Occipital lobe (tissue), 3 donors: ENCODE measurements at places on chromosomes 5 and 9.

GRCh38 chr9:127155314-127155960, 33.0 kb upstream of the ANGPTL2 start:
- no peak for DNase-seq

GRCh38 chr5:151082282-151082902, 1.6 kb upstream of the TNIP1 start:
- DNase-seq: no peak

DNA sequence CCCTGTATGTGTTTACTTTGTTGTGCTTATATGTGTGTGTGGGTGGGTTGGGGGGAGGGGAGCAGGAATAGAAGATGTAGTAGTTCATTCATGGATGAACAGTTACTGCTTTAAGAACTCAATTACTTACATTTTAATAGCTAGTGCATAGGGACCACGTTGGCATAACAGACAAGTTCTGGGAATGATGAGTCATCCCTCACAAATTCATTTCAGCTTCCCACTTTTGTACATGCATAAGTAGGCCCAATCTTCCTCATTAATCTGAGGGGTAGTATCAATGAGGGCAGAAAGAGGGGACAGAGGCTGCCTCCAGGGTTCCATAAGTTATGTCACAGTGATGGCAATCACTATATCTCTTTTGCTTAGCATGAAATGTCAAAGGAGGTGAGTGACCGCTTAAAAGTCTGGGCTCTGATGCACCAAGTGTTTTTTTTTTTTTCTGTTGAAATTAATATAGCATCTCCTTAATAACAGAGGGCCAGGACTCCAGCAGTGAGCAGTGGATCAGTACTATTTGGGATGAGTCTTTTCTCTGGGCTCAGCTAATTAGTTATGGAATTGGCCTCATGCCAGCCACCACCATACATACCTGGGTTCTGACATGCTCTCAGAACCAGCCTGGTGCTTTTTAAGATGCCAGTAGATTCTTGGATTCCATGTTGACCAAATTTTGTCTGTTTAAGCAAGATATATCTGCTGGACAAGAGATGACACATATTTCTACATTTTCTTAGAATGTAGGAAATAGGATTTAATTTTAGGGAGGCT, 37.1 kb downstream of the PRDM6 start:
- DNase-seq: no peak

- no peak for DNase-seq
Observed at GRCh38 chr5:115548683-115549082, 4.1 kb upstream of the FEM1C start.

- no peak for DNase-seq
Observed at GRCh38 chr9:133401588-133401987, 16.2 kb downstream of the REXO4 start.

- DNase-seq: no peak
Observed at GRCh38 chr9:82490019-82490499, 501.5 kb downstream of the SPATA31D1 start.

GRCh38 chr9:76045221-76045620, 154.7 kb downstream of the PCSK5 start:
- DNase-seq: no peak

GRCh38 chr5:35794328-35794619, 62.4 kb upstream of the IL7R start:
- no peak for DNase-seq

- no peak for DNase-seq
Observed at GRCh38 chr9:710951-711745, 130.3 kb upstream of the DMRT1 start.

GRCh38 chr5:159409801-159410200, 79.5 kb upstream of the IL12B start:
- DNase-seq: no peak

DNA sequence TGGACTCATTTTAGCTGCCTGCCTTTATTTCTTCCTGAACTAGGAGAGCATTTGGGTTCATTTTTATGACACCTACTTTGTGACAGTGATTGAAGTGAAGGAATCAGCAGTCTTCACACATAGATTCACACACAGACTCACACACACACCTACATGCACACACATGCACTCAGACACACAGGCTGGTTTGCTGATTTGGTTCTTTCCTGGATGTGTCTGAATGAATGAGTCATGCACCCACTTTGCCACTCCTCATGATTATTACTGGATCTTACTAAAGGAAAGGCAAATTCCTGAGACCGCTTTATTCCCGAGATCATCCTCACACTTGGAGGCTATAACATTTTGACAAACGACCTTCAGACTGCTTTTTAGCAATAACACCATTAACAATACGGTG, 529.5 kb downstream of the AGTPBP1 start:
- no peak for DNase-seq

GRCh38 chr5:134553821-134554267, 28.4 kb downstream of the JADE2 start:
- DNase-seq: no peak

- DNase-seq: no peak
Observed at GRCh38 chr5:84715686-84716085, 331.0 kb upstream of the EDIL3 start.

GRCh38 chr5:78985116-78985724, at the start of gene ARSB:
TSS of gene ARSB (minus strand) at chr5:78985310. CDS start at chr5:78985248, 62 bp downstream.
- no peak for DNase-seq

- peak; percentile 14 for DNase-seq
Observed at GRCh38 chr5:116536316-116537083, 38.1 kb downstream of the SEMA6A start.

- no peak for DNase-seq
Observed at GRCh38 chr9:36976371-36977030, 57.6 kb downstream of the PAX5 start.

DNA sequence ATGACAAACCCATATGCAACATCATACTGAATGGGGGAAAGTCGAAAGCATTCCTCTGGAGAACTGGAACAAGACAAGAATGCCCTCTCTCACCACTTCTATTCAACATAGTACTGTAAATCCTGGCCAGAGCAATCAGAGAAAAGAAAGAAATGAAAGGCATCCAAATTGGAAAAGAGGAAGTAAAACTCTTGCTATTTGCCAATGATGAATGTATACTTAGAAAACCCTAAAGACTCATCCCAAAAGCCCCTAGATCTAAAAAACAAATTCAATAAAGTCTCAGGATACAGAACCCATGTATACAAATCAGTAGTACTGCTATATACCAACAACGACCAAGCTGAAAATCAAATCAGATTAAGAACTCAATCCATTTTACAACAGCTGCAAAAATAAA, 66.9 kb downstream of the SPATA31C2 start:
- DNase-seq: no peak

DNA sequence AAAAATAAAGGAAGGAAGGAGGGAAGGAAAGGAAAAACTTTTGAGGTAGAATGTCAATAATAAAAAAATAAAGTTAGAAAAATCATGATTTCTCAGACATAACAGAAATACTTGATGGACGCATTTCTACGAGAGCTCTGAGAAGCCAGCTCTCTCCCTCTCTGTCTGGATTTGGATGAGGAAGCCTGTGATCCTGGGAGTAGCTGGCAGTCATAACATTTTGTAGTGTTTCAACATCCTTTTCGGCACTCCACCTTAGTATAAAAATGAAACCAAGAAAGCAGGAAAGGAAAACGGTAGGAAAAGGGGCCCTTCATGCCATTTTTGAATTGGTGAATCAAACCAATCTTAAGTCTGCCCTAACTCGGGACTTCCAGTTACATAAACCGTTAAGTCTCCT, 321.3 kb downstream of the EPB41L4A start:
- no peak for DNase-seq

DNA sequence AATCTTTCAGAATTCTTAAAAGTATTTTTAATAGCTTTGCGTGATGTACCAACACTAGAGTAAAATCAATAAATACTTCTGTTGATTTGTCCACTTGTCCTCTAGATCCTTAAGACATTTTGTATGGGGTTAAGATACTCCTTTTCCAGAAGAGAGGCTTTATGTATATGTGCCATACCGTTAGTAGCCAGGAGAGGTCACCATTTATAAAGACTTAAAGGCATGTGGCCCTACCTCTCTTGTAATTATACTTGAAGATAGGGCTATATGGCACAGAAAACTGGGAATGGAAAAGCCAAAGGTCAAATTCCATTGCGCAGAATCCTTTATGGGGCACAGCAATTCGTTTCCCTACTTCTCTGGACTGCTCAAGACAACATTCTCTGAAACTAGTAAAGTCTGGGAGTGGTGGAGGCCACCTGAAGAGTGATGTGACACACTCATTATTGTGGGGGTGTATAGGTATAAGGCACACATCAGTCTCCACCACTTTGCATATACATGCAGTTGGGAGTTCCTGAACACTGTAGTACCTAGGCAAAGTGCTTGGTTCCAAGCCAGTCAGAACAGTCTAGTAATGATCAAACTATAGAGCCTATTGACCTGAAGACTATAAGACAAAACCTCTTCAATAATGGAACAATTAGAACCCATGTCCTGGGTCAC, 140.1 kb upstream of the FBXL17 start:
- no peak for DNase-seq

- DNase-seq: no peak
Observed at GRCh38 chr5:154779105-154779504, 23.9 kb downstream of the LARP1 start.

DNA sequence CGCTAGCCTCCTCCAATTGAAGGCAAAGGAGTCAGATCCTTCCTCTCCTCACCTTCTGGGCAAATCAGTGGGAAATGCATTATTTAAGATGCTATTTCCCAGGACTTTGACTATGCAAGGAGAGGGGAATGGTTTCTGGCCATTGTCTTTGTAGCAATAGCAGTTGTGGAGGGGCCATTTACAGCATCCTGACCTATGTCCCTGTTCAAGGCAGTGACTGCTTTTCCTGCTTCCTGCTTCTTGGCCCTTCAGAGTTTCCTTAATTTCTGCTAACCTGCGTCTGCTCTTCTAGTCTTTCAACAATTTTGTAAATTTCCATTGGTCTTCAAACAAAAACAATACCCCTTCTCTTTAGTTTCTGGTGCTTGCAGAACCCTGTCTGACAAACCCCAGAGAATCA, 72.8 kb upstream of the PPARGC1B start:
- no peak for DNase-seq

DNA sequence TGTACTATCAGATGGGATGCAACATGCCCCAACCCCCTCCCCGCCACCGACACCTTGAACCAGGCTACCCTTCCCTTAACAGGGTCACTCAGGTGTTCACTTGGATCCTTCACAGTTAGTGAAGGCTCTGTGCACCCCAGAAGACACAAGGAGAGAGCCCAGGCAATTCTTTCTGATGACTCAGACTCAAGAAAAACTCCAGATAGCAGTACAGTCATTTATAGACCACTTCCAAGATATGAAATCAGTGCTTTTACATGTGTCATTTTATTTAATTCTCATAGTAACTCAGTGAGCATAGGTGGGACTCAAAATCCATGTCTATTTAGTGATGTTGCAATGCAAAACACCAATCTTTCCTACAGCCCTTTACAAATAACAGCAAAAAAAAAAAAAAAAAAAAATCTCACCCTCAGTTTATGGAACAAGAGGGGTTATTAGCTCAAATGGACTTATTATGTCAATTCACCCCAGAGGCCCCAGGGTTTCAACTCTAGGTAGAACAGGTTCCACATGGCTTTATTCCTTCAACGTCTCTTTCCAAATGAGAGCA, 71.9 kb downstream of the FOXD1 start:
- no peak for DNase-seq

- no peak for DNase-seq
Observed at GRCh38 chr9:19998823-19999455, 210.1 kb upstream of the SLC24A2 start.

DNA sequence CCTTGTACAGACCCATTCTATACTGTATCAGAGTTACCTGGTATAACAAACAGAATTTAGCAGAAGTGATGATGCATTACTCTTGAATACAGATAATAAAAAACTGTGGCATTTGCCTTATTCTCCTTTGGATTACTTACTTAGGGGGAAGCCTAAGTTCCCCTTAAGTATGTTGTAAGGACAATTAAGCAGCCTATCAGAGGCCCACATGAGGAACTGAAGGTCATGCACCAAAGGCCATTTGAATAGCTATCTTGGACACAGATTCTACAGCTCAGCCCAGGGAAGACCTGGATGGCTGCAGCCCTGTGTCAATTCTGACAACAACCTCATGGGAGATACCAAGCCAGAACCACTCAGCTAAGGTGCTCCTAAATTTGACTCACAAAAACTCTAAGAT, 125.2 kb downstream of the RAPGEF6 start:
- no peak for DNase-seq

DNA sequence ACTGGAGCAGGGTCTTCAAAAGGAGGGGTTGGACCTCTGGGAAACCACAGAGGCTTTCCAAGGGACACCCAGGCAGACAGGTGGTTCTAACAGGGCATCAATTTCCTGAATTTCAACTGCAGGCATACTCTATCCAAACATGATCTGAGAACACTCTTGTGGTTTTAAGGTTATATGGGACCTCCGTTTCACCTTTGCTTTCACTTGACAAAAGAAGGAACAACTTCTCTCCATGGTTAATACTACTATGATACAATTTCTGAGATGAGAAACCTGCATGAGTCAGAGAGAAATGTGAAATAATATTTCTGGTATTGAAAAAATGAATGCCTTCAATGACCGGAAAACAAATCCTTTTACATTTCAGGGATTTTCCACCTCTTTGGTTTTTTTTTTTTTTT, 28.0 kb upstream of the ERAP1 start:
- no peak for DNase-seq

- DNase-seq: no peak
Observed at GRCh38 chr5:131649161-131649560, 14.1 kb upstream of the RAPGEF6 start.

DNA sequence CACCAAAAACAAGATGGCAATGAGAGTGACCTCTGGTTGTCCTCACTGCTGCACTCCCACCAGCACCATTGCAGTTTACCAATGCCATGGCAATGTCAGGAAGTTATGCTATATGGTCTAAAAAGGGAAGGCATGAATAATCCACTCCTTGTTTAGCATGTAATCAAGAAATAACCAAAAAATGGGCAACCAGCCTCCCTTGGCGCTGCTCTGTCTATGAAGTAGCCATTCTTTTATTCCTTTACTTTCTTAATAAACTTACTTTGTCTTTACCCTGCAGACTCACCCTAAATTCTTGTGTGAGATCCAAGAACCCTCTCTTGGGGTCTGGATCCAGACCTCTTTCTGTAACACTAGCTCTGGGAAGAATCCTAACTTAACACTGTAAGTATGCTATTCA, 127.4 kb upstream of the IFNE start:
- DNase-seq: no peak

DNA sequence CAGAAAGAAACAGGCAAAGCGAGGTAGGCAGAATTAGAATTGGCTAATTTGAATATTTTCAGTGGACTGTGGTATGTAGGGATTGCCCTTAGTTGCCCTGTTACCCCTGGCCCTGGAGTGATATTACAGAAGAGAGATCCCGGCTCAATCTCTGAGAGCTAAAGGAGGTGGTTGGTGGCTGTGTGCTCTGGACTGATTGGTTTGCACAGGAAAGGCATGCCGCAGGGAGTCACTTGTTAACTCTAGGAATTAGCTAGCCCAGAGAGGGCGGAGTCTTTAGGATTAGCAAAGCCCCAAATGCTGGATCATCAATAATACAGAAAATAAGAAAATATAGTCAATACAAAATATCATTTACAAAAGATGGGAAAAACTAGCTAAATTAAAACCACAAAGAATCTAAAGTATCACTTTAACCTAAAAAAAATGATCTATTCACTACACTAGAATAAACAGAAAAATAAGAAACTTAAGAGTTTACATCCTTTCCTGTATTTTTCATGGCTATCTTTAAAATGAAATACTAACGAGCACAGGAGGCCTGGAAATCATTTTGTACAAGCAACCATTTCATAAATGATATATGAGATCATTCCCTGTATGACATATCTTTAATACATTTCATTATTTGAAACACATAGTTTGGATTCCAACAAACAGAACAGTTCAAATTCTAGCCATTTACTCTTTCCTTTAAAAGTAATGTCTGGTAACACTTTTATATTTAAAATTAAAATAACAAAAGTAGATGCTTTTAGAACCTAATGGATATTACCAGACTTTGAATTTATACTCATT, 71.1 kb downstream of the GNAQ start:
- no peak for DNase-seq
